ENCODE measurements at places on chromosomes 1 and 21.

GRCh38 chr1:85465099-85465785 lies at the start of gene DDAH1:
Gene DDAH1 (minus strand): TSS chr1:85465159. CDS start chr1:85465045, 114 bp downstream.
- DNase-seq: no peak

GRCh38 chr1:111725192-111725591 lies 14.0 kb downstream of the INKA2 start:
- no peak for DNase-seq

DNA sequence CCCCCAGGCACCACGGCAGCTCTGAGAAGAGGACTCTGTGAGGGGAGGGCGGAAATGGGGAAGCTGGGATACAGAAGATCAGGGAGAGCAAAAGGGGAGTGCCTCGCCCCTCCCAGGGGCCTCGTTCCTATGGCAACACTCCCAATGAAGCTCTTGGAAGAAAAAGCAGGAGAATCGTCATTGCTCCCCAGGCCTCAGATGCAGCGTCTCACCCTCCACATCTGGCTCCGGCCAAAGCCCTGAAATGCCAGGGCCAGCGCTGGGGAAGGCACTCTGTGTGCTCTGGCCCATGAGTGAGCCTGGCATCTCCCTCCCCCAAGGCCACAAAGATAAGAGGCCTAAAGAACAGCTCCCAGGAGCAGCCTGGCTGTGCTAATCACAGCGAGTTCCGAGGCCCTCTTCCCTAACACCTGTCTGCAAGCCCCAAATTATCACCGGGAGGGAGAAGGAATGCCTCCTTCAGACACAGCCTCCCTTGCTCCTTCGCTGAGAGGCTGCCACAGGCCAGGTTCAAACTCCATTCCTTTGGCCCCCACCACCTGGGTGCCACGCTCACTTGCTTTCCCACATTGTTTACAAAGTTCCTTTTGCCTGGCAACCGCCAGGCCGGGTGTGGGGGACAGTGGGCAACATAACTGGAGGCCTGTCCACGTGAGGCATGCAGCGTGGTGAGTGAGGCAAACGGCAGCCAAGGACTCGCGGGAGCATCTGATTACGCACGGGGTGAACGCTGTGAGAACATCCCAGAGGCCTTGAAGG lies 27.8 kb downstream of the ECE1 start:
- DNase-seq: no peak

GRCh38 chr1:43620956-43621355 lies 29.0 kb upstream of the KDM4A start:
- DNase-seq: no peak

DNA sequence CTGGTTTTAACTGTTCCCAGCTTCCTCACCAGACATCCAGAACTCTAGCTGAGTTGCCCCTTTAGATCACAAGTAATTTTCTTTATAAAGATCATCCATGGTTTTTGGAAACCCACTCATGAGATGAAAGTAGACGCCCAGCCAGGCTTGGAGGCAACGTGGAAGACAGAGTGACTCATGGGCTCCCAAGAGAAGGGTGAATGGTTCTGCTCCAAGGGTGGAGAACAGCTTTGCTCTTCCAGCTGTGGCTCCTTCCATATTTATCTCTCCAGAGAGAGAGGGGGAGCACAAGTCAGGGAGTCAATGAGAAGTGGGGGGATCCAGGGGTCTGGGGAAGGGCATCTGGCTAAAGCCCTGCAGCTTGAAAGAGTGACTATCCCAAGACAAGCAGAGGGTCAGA lies 13.8 kb downstream of the FAM78B start:
- DNase-seq: no peak

DNA sequence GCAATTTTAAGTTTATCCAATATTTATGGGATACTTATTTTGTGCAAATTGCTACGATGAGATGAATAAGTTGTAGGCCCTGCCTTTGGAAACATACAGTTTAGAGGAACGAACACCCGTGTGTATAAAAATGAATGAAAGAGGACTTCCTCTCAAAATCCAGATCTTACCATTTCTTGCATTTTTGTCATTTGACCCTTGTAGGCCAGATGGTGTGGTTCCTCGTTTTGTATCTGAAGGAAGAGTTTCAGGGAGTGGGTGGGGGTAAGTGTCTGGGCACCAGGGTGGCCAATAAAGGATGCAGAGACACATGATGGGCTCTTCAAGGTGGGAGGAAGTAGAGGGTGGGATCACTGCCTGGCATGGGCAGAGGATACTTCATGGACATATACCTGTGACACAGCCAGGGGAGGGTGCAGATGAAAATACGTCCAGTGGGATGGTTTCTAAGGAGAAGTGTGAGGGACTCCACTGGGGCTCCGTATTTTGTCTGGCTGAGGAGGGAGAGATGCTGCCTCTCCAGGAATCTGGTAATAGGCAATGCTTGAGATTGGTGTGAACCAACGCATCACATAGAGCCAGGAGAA lies 14.4 kb downstream of the MAPKAPK2 start:
- DNase-seq: no peak

GRCh38 chr1:194734970-194735369 lies 1548.6 kb upstream of the B3GALT2 start:
- DNase-seq: no peak

DNA sequence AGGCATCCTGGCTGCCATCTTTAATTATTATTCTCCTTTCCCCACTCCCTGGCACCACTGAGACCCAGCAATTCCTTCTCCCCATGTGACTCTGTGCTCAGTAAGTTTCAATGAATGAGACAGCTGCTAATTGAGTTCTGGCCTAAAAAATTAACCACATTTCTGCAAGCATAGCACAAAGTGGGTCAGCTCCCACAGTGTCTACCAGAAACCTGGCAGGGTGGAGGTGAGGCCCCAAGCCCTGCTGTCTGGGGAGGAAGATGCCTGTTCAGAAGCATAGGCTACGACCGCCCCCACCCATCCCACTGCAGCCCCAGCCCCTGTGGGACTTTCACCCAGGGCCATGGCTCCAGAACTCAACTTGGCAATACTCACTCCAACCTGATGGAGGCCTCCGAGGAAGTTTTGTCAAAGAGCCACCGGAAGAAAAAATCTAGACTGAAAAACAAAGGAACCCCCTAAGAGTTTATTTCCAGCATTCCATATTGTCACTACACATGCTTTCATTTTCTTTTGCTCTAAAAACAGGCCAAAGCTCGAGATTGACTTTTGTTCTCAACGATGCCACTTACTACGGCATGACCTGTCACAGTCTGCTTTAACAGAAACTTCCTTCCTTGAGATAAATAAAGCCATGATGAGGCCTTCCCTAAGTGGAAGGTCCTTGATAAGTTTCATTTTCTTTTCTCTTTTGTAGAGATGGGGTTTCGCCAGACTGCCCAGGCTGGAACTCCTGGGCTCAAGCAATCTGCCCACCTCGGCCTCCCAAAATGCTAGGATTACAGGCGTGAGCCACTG lies 26.5 kb downstream of the TMEM63A start:
- no peak for DNase-seq

DNA sequence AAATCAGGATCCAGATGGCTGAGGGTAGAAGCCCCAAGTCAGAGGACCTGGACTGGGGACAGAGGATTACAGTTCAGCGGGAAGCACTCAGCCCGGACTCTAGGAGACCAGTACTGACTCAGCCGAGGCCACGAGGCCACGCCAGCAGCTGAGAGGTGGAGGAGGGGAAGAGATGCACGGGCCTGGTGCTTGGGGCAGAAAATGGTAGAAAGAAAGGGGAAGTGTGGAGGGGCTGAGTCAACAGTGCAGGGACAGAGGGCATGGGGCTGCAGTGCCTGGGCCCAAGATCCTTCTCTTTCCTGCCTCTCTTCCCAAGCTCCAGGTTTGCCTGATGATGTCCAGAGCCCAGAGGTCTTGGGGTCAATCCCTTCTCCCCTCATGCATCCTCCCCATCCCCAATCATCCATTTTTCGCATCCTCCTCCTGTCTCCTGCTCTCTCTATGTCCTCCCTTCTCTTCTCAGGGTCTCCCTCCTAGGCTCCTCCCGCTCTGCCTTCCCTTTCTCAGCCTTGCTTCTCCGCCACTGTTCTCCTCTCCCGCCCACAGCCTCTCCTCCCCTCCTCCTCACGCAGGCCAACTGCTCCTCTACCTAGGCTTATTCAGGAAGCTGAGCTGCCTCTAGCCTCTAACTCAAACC lies 7.7 kb downstream of the ARHGEF2 start:
- no peak for DNase-seq

- DNase-seq: no peak
Observed at GRCh38 chr1:176811511-176812288, 348.7 kb downstream of the PAPPA2 start.

- DNase-seq: no peak
Observed at GRCh38 chr1:54998677-54999076, at the start of gene BSND. Gene BSND (plus strand): TSS chr1:54998933. CDS start chr1:54999187, 254 bp downstream.

DNA sequence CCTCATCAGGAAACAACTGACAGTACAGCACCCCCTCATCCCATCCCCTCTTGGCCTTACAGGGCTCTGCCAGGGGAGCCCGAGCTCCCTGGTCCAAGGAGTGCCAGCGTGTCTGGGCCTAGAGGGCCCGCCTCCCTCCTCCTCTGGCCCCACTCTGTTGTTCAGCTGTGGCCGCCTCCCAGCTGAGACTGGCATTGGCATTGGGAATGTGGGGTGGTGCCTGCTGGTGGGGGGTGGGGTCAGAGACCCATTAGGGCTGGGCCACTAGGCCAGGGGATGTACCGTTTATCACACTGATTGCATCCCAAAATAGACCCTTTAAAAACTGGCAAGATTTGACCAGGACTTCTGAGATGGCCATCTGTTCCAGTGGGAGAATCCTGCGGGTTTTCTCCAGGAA lies 1.4 kb downstream of the LDLRAP1 start:
- no peak for DNase-seq

- DNase-seq: no peak
Observed at GRCh38 chr1:210081494-210081893, 143.5 kb downstream of the SYT14 start.

GRCh38 chr1:30414851-30415165 lies 308.6 kb downstream of the MATN1 start:
- DNase-seq: no peak

GRCh38 chr21:38821248-38821647 lies 15.5 kb downstream of the ETS2 start:
- DNase-seq: no peak

- DNase-seq: no peak
Observed at GRCh38 chr1:245603311-245603865, 448.6 kb downstream of the KIF26B start.
